ENCODE measurements at places on chromosomes 7 and 10.
A peak's percentile ranks its signal among the peaks of the same experiment; 100 is the strongest.

GRCh38 chr7:49708590-49708989, 64.8 kb upstream of the VWC2 start:
- no peak for DNase-seq

GRCh38 chr10:20977300-20977699, 80.2 kb upstream of the NEBL start:
- DNase-seq: no peak

DNA sequence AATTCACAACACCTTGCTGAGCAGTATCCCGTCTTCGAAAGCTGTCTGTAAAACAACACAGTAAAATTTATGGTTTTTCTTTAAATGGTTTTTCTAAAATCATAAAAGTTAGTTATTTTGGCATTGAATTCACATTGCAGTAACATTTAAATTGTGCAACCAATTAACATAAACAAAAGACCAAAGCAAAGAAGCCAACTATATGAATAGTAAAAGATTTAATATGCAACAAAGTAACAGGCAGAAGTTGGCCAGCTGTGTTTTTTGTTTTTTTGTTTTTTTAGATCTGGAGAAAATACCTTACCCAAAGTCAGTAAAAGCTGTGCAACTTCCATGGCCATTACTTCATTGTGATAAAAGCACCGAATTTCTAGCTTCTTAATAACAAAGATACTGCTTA, 11.3 kb downstream of the SRI start:
- no peak for DNase-seq

DNA sequence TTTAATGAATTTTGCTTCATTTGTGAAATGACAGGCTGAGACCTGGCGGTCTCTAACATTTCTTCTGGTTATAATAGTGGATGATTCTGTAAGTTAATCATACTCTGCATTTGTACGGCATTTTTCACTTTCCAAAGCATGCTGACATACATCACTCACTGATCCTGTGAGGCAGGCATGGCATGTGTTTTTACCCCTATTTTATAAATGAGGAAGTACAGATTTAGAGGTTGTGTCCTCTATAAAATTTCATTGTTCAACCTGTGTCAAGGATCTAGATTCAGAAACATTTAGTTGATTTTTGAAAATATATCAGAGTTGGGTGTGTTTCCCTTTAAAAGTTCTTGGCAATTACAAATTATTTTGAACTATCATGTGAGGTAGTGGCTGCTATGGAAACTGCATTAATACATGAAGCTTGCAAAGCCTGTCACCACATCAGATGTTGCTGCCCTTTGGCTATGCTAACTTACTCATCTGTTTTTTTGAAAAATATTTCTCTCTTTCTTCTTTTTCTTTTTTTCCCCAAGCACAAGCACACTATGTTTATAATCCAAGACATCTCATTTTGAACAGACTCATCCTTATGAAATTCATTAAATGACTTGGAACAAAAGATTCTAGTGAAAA, 172.7 kb downstream of the GNAI1 start:
- no peak for DNase-seq

DNA sequence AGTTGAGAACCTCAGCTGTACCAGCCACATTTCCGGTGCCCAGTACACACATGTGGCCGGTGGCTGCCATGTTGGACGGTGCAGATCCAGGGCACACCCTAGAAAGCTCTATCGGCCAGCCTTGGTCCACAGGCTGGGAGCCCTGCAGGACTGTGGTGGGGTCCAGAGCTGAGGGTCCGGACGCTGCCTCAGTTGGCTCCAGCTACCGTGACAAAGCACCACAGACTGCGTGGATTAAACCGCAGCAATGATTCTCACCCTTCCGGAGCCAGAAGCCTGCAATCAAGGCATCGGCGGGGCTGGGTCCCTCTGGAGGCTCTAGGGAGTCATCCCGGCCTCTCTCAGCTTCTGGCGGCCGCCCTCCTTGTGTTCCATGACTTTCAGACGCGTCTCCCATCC, 50.1 kb downstream of the PDGFA start:
- no peak for DNase-seq

DNA sequence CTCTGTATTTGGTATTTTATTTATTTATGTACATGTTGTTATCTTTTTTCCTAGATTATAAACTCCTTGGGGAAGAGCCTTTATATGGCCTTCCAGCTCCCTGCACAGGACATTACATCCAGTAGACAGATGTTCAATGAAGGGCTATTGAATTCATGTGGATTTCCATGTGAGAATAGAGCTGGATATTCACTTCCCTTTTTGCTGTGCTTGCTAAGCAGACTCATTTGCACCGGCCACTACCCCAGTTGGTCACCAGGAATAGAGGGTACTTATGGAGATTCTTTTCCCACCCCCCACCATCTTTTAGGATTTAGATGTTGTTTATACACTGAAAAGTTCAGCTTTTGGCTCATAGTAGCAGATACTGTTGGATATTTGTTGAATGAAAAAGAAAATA, 374.1 kb downstream of the NRG3 start:
- no peak for DNase-seq

DNA sequence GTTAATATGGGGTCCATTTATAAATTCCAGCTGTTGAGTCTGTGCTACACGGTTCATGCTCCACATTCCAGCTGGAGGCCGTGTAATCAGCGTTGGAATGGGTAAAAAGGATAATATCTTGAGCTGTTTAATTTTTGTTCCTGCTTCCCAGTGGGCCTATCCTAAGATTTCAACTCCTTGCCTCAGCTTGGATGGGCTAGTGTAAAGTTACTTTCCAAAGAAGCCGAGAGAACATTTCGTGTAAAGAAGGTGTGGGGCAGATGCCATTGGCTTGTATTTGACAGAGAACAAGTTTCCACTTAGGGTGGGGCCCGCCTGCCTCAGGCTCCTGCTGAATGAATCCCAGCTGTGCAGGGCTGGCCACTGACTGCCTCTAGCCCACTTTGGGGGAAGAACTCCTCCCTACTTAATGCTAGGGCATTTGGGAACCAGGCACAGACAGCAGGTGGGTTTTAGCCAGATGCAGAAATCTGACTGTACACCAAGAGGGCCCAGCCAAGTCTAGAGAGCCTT, 125.9 kb upstream of the LYZL2 start:
- DNase-seq: no peak

DNA sequence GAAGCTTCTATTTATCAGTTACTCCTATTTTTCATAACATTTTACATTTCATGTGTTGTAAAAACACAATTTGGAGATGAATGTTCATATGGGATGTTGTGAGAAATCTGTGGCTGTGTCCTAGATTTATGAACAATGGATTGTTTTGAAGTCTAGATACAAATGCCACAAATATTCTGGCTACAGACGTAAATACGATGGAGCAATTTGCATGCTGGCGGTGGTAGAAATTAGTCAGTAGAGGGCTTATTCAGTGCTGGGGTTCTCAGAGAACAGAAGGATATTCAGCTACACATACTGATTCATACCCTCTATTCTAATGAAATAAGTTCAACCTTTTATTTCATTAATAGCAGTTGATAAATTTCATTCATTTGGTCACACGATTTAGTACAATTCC, 48.8 kb downstream of the PLPP4 start:
- no peak for DNase-seq

DNA sequence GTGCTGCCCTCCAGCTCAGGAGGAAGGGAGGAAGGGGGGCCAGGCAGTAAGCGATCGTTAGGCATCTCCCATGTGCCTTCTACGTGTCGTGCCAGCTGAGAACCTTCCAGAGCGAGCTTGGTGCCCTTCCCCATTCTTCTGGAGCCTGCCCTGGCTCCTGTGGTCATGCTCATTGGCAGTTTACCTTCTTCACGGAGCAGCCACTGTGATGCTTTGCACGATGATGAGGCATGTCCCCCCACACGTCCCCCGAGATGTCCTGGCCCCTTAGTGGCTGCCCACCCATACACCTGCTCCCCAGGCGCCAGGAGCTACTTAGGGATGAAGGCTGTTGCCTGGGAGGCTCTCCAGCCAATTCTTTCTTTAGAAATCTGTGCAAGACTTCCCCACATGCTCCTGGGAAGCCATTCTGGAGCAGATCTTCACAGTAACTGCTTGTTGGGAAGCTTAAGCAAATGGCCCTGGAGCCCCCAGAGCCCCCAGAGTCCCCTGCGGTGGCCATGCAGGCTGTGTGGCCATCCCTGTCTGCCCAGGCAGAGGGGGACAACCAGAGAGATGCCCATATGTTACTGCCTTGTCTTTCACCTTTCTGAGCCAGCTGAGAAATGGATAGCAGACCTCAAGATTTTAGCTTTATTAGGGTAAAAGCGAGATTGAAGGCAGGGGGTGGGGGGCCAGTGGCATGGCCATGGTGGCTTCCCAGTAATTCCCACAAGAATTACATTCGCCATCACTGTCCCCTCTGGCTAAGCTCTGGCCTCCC, 199.0 kb downstream of the EBF3 start:
- no peak for DNase-seq

GRCh38 chr10:35641676-35642034, 441 bp downstream of the FZD8 start:
- no peak for DNase-seq

GRCh38 chr10:98295907-98296306, 27.9 kb upstream of the LOXL4 start:
- DNase-seq: no peak

DNA sequence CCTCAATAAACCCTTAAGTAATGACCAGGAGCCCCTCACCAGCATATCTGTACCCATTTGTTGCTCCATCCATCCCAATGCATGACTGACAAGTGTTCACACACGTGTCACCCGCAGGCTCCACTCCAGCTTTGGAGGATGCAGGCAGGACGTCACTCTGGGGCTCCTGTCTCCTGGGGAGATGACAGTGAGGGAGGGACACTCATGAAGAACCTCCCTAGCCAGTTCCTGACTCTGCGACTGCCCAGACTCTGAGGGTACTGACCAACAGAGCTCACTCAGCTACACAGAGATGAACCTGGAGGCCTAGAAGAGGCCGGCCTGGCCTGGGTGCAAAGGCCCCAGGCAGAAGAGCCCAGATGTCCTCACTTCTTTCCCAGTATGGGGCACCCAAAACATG, 135.1 kb upstream of the RET start:
- no peak for DNase-seq

DNA sequence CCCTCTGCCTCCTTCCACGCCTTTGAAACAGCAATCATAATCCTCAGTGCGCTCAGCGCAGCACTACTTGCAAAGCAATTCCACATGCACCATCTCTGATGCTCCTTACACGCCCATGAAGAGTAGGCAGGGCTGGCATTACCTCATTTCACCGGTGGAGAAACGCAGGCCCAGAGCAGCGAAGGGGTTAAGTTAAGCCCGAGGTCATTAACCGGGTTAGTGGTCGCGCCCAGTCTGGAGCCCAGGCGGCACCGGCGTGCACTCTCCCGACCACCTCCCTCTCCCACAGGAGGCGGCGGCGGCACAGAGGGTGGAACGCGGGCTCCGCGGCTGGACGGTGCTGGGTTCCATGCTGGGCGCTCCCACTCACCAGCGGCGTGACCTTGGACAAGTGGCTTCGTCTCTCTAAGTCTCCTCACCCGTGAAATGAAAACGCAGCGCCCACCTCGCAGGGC, 515 bp downstream of the FASTK start:
- DNase-seq: no peak

GRCh38 chr10:6348096-6348874, 145.6 kb downstream of the PFKFB3 start:
- DNase-seq: peak; percentile 46

GRCh38 chr10:14564268-14564744, 210.4 kb downstream of the FAM107B start:
- DNase-seq: no peak

GRCh38 chr10:122147663-122148062, 123.4 kb upstream of the BTBD16 start:
- no peak for DNase-seq

DNA sequence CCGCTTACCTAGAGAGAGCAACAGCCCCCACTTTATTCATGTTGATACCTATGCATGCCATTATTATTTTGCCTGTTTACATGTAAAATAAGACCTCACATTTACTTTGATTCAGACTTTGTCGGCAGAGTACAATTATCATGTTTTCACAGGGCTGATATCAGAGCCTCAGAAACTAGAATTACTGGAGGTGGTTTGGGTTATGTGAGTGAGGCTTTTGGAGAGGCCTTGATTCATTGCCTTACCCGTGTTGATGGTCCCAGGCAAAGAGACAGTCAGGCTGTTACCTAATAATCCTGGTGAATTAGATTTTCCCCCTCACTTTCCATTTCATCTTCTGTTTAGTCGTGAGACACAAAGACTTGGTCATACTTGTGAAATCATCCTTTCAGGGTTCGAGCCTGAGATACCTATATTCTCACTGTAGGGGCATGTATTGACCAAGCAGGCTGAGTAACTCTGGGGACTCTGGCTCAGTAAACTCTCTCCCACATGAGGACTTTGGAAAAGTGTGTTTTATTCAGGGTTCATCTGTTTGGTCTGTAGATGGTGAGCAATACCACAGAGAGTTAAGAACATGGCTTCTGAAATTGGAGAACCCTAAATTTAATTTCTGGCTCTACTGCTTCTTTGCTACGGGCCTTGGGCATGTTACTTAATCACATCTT, 150.9 kb downstream of the CELF2 start:
- DNase-seq: no peak

DNA sequence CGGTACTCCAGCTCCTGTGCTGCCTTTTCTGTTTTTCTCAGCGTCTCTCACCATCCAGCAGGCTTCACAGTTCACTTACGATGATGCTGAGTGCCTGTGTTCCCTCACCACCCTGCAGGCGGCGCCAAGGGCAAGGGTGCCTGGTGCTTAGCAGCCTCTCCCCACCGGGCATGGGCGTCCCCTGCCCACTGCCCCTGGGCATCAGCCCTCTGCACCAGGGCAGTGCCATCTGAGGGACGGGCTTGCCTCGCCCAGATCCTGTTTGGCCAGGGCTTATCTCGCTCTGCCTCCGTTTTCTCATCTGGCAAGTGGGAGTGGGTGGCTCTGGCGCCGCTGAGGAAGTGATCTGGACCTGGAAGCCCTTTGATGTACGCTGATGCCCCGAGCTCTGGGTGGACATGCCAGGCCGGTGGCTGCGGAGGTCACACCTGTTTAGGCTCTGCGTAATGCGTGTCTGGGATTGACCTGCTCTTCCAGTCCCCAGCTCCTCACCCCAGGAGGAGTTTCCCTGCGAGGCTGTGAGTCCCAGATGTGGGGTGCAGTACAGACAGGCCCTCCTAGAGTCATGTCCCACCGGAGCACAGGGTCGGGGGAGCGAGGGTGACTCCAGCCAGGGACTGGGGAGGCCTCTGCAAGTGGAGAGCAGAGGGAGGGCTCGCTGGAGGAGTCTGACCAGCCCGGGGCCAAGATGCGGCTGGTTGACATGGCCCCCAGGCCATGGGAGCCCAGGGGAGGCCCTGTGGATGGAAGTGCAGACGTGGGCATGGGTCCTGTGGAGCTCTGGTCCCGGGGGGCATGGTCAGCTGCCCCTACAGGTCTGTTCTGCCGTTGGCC, 11.8 kb downstream of the TTYH3 start:
- DNase-seq: no peak

- no peak for DNase-seq
Measured at GRCh38 chr10:48505394-48506112, 99.3 kb downstream of the ARHGAP22 start.

All from mucosa of gallbladder (tissue), 1 donor.